ENCODE measurements at places on chromosomes 5 and 9. TPM values are rescaled to one million over a fixed set of nuclear protein-coding genes. Genes with fewer than 3 reads are reported as not detected.

GLDC gene
- 20.2 TPM for polyA plus RNA-seq

TAF11L10 gene
- polyA plus RNA-seq: not detected

MUSK gene
- not detected for polyA plus RNA-seq

EMB gene
- polyA plus RNA-seq: 18.0 TPM

BHMT2 gene
- not detected for polyA plus RNA-seq

STING1 gene
- polyA plus RNA-seq: 0.82 TPM

WDR38 gene
- not detected for polyA plus RNA-seq

PCDHGB4 gene
- 2.1 TPM for polyA plus RNA-seq

CTXN3 gene
- not detected for polyA plus RNA-seq

TMOD1 gene
- 15.1 TPM for polyA plus RNA-seq

CDX1 gene
- polyA plus RNA-seq: not detected
